NCI-H1048 (cell line): ENCODE measurements at places on chromosomes 12 and 14.

DNA sequence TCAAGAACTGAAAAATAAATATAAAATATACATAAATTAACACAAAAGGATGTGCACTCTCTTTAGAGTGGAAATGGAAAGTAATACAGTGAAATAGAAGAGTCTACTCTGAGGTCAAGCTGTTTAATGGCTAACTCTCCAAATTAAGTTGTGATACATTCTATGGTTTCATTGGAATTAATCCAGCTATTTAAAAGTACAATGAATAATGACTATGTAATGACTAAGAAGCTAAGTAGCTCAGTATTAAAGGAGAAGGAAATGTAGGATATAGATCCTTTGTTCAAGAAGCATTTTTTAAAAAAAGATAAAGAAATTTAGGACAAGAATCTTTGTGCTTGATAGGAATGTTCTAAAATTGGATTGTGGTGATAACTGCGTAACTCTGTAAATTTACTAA lies 85.3 kb downstream of the LRP6 start:
- no peak for DNase-seq

DNA sequence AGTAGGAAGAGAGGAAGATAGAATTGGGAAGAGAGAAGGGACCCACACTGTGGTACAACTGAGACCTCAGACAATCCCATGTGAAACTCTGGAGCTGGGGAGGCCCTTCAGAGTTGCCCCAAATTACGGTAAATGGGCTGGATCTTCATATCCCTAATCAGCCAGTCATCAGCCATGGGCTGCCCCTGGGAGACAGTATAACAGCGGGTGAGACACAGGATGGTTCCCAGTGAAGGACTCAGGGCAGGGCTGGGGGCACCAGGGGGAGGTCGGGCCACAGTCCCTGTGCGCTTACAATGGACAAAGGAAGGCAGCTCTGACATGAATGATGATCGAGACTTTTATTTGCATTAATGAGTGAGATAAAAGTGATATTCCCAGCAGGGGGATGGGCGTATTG lies 74.2 kb upstream of the BDKRB2 start:
- DNase-seq = no peak

DNA sequence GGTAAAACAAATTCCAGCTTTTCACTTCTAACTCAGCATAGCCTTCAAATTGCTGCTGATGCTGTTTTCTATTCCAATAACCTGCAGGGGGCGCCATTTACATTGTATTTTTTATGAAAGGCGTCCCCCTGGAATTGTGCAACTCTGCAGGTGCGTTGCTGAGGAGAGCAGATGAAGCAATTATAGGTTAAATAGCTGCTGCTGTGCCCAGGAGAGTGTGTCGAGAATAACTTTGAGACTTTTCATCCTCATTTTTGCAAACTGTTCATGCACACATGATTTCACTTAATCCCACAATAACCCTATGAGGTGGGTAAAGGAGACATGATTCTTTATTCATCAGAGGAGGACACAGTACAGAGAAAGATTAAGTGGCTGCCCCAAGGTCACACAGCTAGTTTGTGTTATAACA lies 75.7 kb downstream of the MYRFL start:
- peak; percentile 29 for DNase-seq

DNA sequence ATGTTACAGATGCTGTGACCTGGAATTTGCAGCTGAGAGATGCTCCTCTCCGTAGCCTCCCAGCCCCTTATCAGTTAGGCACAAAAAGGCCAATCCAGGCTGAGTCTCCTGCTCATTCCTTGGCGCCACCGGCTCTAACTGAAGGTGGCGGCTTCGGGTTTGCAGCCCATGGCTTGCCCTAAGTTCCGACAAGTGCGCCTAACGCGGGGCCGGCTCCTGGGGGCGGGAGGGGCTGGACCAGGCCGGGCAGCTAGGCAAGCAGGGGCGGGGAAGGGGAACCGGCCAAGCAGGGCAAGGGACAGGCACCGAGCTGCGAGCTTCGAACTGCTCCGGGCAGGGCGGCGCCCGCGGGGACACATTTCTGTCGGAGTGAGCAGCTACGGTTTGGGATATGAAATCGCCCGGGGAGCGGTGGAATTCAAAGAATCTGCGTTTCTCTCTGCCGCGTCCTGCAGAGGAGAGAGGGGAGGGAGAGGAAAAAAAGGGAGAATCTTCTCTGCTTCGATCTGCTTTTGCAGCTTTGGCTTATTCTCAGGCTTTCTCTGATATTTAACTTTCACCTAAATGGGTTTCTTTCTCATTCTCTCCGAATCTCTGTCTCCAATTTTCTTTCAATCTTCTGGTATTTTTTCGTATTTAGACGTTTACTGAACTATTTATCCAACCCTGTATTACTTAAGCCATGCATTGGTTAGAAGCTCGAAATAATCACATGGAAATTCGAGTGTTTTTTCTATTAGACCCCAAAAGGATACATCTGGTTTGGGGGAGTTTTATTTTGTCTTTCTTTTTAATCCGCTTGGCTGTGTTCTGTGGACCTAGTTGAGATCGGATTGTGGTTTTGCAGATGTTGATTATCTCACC lies 1.6 kb upstream of the HOXC12 start:
- DNase-seq = no peak

DNA sequence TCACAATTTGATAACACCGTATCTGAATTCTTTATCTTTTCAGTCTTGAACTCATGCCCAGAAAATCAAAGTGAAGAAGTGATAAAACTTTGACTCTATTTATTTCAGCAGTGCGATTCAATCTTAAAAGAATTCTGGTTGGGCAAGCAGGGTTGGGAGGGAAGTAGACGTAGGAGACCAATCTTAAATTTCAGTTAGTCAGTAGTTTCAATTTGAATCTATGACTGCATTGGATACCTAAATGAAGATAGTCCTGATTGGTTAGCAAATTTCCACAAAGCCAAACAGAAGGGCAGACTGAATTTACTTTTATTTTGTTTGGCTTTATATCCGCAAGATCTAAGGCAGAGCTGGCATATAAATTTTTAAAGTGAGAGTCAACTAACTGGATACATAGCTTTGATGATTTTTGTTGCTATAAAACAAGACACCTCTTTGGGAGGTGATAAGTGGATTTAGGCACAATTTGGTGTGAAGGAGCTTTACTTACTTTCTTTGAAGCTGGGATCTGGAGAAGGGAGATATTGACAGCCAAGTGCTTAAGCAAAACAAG lies 2.6 kb downstream of the ACSS3 start:
- no peak for DNase-seq

DNA sequence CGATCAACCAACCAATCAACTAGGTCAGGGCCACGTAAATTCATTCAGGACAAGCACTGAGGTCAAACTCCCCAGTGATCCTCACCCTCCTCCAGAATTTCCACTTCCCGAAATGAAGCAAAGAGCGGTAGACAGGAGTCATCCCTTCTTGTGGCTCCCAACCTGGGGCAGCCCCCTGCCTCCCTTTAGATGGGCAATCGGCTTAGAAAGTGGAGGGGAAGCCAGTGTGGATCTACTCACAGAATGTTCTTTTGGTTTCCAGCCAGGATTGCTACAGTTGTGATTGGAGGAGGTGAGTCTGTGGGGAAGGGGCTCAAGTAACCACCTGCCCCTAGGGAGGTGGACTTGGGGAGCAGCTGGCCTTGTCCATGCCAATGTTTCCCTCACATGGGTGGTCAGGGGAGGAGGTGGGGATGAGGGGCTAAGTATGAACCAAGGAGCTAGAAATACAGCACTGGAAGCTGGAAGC lies 4.1 kb downstream of the IFI27 start:
- no peak for DNase-seq

DNA sequence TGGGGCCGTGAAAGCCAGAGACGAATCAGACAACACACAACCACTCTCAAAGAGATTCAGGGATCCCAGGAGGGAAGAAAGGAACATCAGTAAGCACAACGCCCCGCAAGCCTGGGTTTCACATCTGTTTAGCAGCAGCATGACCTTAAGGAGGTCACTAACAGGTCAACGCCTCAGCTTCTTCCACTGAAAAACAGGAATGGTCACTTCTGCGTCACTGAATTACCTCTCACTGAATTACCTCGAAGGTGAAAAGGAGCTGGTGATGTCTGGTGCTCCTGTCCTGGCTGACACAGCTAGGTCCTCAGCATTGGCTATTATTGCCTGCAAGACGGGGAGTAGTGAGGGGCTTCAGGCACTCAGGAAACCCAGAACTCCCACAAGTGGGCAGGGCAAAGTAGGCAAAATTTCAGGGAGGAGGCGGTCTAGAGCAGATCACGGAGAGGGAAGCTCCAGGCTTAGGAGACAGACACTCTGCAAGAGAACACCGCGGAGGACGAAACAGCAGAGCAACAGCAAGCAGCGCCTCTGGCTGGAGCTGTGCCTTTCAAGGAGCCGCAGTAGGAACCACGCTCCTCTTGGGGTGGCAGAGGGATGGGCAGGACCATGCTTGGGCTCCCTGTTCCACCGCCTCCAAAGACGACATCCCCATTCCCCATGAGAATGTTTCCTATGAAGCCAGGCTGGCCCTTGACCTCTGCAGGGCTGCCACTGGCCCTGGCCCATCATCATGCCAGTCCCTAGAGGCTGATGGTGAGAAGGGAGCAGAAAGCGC lies 108.4 kb downstream of the SINHCAF start:
- no peak for DNase-seq

DNA sequence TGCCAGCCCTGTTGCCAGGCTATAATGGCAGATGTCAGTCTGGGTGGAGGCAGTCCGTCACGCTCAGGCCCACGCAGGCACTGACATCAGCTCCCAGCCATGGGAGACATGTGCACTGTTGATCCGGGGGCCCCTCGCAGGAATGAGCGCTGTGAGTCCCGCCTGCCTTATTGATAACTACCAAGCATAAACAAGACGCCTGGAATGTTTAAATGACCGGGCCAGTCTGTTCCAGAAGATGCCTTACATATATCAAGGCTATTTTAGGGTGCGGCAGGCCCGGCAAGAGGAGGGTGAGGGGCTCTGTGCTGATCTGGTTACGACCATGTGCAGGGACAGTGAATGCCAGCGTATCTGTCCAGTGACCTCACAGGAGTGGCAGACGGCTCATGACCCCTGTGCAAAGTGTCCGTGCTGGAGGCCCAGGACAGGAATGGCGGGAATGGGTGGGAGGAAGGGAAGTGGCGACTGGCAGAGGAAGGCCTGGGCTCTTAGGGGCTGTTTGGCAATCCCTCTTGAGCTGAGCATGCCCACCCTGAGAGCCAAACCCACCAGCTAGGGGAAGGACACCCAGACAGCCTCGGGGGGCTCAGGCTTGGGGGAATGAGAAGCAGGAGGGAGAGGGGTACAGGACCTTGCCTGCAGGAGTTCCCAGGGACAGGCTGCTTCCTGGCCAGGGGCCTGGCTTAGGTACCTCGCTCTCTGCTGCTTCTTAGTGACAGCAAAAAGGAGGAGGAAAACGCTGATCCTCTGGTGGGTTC lies 49.3 kb downstream of the DLK1 start:
- no peak for DNase-seq

GRCh38 chr14:29446971-29447370 lies 480.7 kb downstream of the PRKD1 start:
- no peak for DNase-seq
